Uterus (tissue), 4 donors: ENCODE measurements at places on chromosomes 7 and 10. TPM values are rescaled to one million over a fixed set of nuclear protein-coding genes. Genes with fewer than 3 reads are reported as not detected.
A peak's percentile ranks its signal among the peaks of the same experiment; 100 is the strongest.

DNA sequence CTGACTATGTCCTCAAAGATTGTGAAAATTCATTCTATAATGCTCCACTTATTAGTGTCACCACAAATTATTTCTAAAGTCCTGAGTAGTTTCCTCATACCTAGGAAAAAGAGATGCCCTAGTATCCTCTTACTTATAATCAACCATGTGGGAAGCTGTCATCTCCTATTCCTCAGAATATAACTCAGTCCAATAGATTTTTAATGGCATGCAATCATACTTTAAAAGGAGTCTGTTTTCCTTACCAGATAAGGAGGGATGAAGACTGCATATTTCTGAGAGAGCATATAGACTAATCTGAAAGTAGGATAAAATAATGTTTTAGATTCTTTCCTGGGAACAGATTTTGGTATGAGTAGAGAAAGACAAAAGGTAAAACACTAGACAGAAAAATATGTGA is 727.7 kb upstream of the GRM3 start:
- H3K27ac ChIP-seq, result no peak overlapping the region
- H3K27me3 ChIP-seq, result no peaks in the 10 kb centered on the region
- no peak overlapping the region for H3K4me3 ChIP-seq
- DNase-seq, result no peak
- no peaks in the 10 kb centered on the region for H3K36me3 ChIP-seq

LRIT2 gene
- not detected for total RNA-seq

DNA sequence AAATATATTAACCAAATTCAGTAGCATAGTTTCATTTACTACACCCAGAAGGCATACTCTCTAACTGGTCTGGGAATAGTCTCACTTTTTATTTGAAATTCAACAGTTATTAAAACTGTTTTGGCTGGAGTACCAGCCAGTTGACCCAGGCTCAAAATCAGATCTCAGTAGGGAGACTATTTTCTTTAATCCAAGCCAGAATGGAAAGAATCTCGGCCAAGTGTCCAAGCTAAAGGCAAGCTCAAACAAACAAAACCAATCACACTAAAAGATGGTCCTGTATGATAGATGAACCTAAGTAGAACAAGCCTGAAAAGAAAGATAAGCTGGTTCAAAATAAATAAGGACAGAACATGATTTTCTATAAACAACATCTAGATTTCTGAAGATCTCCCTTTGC is 259.6 kb upstream of the POM121L12 start:
- no peak for DNase-seq
- no peak overlapping the region for H3K27ac ChIP-seq
- H3K27me3 ChIP-seq, result no peaks in the 10 kb centered on the region
- H3K4me1 ChIP-seq, result no peaks in the 10 kb centered on the region
- no peak overlapping the region for H3K4me3 ChIP-seq

DNA sequence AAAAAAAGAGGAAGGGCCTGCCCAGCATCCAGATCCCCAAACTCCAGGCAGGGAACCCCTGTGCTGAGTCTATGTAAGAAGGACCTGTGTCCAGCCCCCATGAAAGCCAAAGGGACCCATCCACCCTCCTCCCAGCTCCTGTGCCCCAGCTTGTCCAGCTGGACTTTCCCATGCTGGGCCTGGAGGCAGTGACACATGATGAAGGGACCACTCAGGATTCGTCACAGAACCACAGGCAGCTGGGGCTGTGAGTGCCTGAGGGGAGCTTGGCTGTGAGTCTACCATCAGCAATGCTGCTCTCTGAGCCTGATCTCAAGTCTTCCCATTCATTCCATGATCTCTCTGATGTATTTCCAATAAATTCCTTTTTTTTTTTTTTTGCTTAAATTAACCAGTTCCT is 36.2 kb upstream of the MNX1 start:
- no peaks in the 10 kb centered on the region for H3K27me3 ChIP-seq
- H3K27ac ChIP-seq, result no peak overlapping the region
- no peak overlapping the region for H3K4me3 ChIP-seq
- DNase-seq, result no peak
- no peaks in the 10 kb centered on the region for H3K4me1 ChIP-seq
- no peaks in the 10 kb centered on the region for H3K36me3 ChIP-seq

FEZF1 gene
- total RNA-seq, result not detected

GRID2IP gene
- total RNA-seq, result not detected

DNA sequence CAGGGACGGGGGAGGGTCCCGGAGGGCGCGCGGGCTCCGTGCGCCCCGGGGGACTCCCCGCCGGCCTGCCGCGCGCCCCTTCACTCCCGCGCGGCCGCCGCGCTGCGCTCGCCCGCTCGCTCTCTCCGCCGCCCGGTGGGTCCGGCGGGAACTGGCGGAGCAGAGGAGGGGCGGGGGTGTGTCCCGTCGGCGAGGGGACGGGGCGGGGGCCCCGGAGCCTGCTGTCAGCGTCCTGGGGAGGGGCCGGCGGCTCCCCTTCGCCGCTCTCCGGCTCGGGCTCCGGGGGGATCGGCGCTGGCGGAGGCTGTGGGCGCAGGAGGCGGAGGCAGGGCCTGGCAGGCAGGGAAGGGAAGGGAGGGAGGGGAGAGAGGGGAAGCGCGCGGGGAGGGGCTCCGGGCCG is at the start of gene SH3PXD2A:
TSS of gene SH3PXD2A (minus strand) at position 153 of the 400 bp plus-strand sequence. CDS start 310 bp downstream, outside the sequence.
- no peak for DNase-seq
- H3K36me3 ChIP-seq, result no peaks in the 10 kb centered on the region
- H3K4me3 ChIP-seq, result peak within 1 kb of the TSS; percentile 53
- H3K27me3 ChIP-seq, result no peaks in the 10 kb centered on the region
- no peaks in the 10 kb centered on the region for H3K4me1 ChIP-seq

GRCh38 chr7:130135208-130136205 is 65.2 kb downstream of the KLHDC10 start:
- H3K27me3 ChIP-seq, result no peaks in the 10 kb centered on the region
- no peak overlapping the region for H3K4me3 ChIP-seq
- no peak overlapping the region for H3K27ac ChIP-seq

DNA sequence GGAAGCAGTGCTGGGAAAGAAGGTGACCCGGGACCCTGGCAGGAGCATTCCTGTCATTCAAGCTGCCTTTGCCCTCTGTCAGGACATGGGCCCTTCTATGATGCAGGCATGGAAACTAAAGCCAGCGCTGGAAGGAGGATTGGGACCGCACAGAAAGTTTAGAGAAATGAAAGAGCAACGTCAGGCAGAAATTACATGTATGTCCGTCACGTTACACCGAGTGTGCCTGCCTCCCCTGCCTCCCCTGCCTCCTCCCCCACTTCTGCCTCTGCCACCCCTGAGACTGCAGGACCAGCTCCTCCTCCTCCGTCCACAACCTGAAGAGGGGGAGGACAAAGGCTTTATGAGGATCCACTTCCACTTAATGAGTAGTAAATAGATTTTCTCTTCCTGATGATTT is 13.9 kb upstream of the PWWP2B start:
- no peak overlapping the region for H3K4me3 ChIP-seq
- H3K4me1 ChIP-seq, result no peaks in the 10 kb centered on the region
- no peak for DNase-seq
- H3K27me3 ChIP-seq, result no peaks in the 10 kb centered on the region
- no peaks in the 10 kb centered on the region for H3K36me3 ChIP-seq

- DNase-seq, result no peak
- H3K4me3 ChIP-seq, result no peak overlapping the region
- no peaks in the 10 kb centered on the region for H3K36me3 ChIP-seq
- no peak overlapping the region for H3K27ac ChIP-seq
- no peaks in the 10 kb centered on the region for H3K4me1 ChIP-seq
Observed at GRCh38 chr10:26269754-26270153, 53.2 kb downstream of the GAD2 start.

DNA sequence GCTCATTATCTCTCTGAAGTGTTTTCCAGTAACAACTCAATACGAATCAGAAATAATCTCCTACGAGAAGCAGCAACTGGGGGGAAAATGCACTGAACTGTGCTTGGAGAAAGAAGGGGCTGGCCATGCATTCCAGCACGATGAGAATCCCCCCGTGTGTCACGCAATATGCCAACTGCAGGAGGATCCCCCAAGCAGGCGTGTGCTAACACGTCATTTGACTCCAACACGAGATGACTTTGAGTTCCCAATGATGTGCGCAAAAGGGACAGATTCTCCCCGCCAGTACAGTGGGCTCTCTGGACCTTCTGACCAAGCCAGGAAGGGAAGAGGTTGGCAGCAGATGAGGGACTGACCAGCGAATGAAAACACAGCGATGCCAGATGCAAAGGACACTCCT is 105.5 kb downstream of the KCNMA1 start:
- DNase-seq, result no peak
- peak overlapping the region; percentile 2 for H3K27ac ChIP-seq
- H3K36me3 ChIP-seq, result no peaks in the 10 kb centered on the region
- peaks cover 3% of the 10 kb centered on the region for H3K4me1 ChIP-seq

TRIL gene
- total RNA-seq, result 12.8 TPM

DNA sequence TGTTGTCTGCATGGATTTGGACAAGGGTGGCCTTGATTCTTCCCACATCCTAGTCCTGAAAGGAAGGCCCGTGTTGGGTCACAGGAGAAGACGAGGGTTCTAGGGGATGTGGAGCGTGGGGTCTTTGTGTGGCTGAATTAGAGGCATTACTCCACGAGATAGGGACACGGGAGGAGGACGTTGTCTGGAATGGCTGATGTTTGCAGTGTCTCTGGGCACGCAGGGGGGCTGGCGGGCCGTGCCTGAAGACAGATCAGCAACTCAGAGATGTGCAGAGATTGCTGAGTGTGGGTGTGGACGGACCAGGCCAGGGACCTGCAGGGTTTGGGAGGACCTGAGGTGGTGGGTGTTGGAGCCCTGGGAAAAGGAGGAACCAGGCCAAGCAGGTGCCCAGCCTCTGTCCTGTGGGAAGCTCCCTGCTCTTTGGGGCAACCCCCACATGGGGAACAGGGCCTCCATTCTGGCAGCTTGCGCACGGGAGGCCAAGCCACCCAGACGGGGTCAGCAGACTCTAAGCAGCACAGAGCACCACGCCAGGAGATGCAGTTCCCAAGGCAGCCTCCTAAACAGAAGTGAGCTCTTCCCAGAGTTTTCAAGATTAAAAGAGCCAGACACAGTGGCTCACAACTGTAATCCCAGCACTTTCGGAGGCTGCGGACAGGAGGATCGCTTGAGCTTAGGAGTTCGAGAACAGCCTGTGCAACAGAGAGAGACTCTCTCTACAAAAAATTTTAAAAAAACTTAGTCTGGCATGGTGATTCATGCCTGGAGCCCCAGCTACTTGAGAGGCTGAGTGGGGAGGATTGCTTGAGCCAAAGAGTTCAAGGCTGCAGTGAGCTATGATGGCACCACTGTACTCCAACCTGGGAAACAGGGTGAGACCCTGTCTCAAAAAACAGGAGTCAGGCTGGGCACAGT is 71.0 kb upstream of the GTF2I start:
- H3K27ac ChIP-seq, result peak overlapping the region; percentile 70
- H3K36me3 ChIP-seq, result no peaks in the 10 kb centered on the region
- no peak for DNase-seq
- H3K4me1 ChIP-seq, result no peaks in the 10 kb centered on the region

DNA sequence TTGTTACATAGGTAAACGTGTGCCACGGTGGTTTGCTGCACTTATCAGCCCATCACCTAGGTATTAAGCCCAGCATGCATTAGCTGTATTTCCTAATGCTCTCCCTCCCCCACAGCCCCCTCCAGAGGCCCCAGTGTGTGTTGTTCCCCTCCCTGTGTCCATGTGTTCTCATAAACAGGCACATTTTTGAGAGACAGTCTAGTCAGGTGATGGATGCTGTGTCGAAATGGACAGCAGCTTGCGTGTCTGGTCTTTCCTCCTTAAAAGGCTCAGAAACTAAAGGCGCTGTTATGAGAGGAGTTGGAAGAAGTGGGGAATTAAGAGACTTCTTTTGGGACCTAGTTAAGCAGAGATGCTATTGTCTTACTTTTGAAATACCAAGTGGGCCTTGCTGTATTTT is 296.0 kb downstream of the BBS9 start:
- no peaks in the 10 kb centered on the region for H3K36me3 ChIP-seq
- no peak for DNase-seq
- no peak overlapping the region for H3K27ac ChIP-seq
- H3K4me1 ChIP-seq, result no peaks in the 10 kb centered on the region

KIF11 gene
- 31.0 TPM for total RNA-seq

RBM20 gene
- 1.0 TPM for total RNA-seq

HOXA4 gene
- total RNA-seq, result not detected

DNA sequence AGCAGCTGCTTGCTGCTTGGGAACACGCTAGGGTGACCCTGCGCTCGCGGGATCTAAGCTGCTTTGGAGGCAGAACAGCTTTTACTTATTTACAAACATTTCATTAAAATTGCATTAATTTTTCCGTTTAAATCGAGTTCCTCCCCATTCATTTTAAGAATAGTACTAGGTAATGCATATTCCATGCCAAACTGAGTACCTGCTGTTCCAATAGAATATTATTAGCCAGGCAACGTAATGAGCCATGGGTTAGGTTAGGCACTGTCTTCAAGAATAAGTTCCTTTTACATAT is 860 bp downstream of the EXOC6 start:
- no peaks in the 10 kb centered on the region for H3K36me3 ChIP-seq
- no peak for DNase-seq
- no peaks in the 10 kb centered on the region for H3K27me3 ChIP-seq
- no peaks in the 10 kb centered on the region for H3K4me1 ChIP-seq
- H3K27ac ChIP-seq, result peak overlapping the region; percentile 82
